Activated CD8-positive, alpha-beta memory T cell treated with anti-CD3 and anti-CD28 coated beads for 1 hour (primary cell): ENCODE measurements at places on chromosomes 4 and X.

DNA sequence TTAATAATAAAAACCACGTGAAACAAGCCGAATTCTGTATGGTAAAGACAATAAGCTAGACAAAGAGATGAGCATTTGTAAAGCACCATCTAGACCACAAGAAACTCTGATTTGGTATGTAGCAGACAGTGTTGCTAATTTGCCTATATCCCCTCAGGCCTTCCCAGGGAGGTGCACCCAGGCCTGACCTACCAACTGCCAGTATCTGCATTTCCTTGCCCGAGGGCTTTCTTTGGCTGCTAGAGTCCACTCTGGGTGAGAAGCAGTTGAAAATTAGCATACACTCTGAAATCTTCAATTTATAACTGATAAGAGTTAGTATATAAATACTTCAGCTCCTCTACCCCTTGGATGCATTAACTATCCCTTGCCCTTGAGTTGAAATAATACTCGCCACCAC is 37.4 kb upstream of the IL1RAPL1 start:
- DNase-seq: no peak

GRCh38 chr4:1464581-1465171 is 58.4 kb upstream of the NKX1-1 start:
- no peak for DNase-seq

- DNase-seq: no peak
Measured at GRCh38 chr4:5906191-5906590, 13.3 kb upstream of the CRMP1 start.

GRCh38 chrX:31603411-31604120 is 531.7 kb upstream of the FTHL17 start:
- no peak for DNase-seq

DNA sequence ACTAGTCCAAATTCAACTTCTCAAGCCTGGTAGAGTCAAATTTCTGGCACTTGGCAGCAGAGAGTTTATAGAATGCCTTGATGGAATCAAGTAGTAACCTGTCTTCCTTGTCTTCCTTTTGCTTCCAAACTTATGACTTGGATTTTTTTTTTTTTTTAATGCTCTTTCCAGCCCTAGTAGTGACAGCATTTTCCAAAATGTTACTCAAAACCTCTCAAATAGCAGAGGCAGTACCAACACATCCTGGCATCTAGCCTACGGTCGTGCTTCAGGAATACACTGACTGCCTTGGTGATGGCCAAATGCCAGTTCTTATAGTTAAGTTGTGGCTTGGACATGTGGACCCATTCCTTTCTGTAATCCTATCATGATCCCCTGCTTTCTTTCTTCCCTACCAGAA is 46.0 kb downstream of the GALNT7 start:
- no peak for DNase-seq

- DNase-seq: no peak
Measured at GRCh38 chrX:27619975-27620374, 29.8 kb downstream of the DCAF8L2 start.

DNA sequence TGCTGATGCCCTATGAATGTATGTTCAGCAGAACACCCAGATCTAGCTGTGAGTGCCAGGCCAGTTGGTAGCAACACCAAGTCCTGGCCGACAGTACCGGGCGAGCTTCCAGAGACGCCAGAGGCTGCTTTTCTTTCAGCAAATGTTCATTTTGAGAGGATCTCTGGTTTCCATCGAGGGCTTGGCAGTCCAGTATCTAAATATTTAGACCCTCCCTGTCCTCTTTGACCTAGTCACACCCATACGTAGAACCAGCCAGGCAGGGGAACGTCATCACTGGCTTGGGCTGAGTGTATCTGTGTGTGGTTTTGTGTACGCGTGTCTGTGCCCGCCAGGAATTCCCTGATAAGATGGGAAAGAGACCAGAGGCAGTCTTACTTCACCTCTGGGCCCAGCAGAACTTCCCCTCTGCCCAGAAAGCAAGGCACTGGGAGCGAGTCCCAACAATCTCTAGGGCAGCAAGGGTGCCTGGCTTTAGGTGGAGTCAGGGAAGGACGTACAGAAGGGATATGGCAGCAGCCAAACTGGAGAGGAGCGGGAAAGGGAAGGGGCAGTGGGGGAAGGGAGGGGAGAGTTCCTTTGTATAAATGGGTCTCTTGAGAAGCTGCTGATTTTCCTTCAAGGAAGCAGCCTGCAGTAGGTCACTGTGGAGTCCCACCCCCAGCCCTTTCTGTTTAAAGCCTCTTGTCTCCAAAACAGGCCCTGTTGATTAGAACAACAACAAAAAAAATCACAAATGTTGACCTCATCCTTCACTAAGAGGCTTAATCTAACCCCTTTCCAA is 15.0 kb upstream of the ELF4 start:
- no peak for DNase-seq

GRCh38 chrX:48475296-48475695 is 703 bp upstream of the FTSJ1 start:
- no peak for DNase-seq

- no peak for DNase-seq
Measured at GRCh38 chrX:1006156-1006730, 206.2 kb downstream of the CRLF2 start.

DNA sequence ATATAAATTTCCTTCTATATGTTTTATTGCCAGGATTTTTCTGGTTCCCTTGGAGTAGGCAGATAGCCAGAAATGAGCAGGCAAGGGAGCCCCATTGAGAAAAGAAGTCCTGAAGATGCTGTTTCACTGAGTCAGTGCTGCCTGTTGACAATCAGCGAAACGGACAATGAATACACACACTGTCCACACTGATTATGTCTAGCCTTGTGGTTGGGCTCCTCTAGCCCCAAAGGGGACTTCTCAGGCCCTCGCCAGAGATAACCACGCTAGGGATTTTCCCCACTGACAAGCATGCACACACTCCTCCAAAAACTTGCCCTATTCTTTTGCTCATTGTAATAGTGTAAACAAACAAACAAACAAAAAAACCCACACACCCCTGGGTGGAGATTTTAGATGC is 369.3 kb downstream of the DMD start:
- DNase-seq: no peak

DNA sequence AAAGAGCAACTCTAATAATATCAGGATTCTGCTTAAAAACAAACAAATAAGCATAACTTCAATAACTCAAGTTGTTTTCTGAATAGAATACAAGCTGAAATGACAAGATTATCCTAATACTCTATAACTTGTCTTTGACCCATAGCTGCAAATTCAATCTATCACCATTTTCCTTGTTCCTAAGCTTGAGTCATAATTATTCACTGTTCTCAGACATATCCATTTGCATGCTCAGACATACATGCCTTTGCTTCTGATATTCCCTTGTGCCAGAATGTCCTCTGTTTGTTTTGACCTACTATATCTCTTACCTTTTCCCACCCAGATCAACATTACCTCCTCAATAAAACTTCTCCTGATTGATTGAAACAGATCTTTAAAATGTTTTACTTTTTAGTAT is 109.7 kb downstream of the SNCA start:
- no peak for DNase-seq

GRCh38 chr4:114964026-114964425 is 149.4 kb downstream of the NDST4 start:
- no peak for DNase-seq

DNA sequence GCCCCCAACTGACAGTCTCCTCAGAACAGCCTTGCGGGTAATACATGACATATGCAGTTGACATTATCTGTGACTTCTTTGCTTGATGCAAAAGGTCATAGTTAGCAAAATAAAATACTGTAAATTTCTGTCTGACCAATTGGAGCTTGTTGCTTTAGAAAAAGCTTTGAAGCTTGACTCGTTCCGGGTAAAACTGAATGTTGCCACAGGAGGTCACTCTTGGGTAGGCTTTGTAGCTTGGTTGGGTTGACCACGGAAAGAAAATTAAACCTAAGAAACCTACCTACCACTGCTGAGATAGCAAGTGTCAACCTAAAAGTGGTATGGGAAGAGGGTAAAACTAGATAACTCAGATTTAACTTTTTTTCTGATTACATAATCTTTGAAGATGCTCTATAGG is 23.2 kb downstream of the PRPS2 start:
- DNase-seq: no peak

DNA sequence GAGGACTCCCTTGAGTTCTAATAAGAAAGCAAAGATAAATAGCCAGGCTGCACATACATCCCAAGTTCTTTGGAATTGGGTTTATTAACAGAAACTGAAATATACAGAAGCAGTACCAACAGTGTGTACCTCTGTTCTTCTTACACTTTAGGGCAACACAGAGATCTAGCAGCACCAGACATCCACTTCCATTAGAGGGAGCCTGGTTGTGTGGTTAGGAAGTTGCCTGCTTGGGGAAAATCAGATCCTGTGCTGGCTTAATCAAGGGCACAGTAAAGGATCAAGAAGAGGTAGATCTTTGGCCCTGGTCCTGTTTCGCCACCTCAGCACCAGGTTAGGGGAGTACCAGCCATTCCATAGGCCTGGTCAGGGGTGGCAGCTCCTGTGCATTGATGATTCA is 231.1 kb upstream of the ARHGAP24 start:
- DNase-seq: no peak

- DNase-seq: no peak
Measured at GRCh38 chrX:30488092-30488491, 89.5 kb downstream of the TASL start.

- DNase-seq: no peak
Measured at GRCh38 chr4:159012381-159012780, 90.5 kb upstream of the RAPGEF2 start.

DNA sequence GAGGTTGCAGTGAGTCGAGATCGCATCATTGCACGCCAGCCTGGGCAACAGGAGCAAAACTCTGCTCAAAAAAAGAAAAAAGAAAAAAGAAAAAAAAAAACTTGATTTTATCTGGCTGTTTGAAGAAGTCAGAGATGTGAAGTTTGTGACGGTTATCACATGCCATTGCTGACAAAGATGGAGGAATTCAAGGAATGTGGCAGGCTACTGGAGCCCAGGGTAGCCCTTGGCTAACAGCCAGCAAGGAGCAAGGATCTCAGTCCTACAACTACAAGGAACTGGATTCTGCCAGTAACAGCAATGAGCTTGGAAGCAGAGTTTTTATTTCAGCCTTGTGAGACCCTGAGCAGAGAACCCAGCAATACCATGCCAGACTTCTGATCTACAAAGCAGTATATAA is 24.3 kb upstream of the TET2 start:
- no peak for DNase-seq

DNA sequence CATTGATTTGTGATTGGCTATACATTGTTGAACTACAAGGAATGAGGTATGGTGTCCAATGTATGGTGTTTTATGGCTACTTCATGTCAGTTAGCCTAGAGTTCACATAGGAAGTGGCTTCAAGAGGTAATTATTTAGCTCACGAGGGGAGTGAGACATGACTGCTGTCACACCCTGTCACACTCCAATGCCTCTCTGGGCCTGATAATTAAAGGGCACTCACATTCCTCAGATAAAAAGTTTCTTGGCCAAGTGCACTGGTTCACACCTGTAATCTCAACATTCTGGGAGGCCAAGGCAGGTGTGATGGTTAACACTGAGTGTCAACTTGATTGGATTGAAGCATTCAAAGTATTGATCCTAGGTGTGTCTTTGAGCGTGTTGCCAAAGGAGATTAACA is 65.0 kb upstream of the DDX60 start:
- DNase-seq: no peak

DNA sequence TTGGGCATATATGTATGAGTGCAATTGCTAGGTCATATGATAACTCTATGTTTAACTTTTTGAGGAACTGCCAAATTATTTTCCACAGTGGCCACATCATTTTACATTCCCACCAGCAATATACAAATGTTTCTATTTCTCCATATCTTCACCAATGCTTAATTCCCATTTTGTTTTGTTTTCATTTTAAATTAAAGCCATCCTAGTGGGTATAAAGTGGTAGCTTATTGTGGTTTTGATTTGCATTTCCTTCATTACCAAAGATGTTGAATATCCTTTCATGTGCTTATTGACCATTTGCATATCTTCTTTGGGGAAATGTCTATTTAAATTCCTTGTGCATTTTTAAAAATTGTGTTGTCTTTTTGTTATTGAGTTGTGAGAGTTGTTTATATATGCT is 36.7 kb upstream of the SCOC start:
- DNase-seq: no peak

GRCh38 chr4:17064959-17065358 is 166.5 kb upstream of the LDB2 start:
- DNase-seq: no peak

DNA sequence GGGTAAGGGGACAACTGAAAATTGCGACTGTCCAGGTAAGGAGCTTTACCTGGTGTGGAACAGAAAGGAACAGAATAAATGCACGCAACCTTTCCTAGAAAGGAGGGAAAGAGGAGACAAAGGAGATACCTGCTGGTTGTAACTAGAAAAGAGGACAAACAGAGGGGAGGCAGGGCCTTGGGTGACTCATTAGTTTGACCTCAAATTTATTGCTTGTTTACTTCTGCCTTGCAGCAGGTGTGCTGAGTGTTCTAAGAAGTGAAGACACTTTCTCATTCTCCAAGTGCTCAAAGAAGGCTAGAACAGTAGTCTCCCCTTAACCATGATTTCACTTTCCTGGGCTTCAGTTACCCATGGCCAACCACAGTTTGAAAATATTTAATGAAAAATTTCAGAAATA is 123.1 kb upstream of the BOD1L1 start:
- DNase-seq: no peak

GRCh38 chr4:850323-850945 is 24.5 kb upstream of the CPLX1 start:
- DNase-seq: no peak

DNA sequence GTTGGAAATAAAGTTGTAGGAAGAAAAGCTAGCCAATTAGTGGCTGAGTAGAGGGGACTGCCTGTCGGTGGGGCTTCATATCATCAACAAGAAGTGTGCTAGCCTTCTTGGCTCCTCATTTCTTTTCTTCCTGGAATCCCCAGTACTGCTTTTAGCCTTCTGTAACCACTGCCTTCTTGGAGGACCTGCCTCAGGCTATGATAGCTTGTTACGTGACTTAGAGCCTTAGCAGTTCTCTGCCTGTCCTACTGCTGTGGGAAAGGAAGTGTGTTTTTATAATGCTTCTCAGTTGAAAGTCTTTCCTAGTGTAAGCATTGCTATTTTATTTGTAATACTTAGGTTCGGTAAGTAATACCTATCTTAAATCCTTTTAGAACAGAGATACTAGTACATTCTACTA is 61.9 kb downstream of the LARP1B start:
- no peak for DNase-seq

DNA sequence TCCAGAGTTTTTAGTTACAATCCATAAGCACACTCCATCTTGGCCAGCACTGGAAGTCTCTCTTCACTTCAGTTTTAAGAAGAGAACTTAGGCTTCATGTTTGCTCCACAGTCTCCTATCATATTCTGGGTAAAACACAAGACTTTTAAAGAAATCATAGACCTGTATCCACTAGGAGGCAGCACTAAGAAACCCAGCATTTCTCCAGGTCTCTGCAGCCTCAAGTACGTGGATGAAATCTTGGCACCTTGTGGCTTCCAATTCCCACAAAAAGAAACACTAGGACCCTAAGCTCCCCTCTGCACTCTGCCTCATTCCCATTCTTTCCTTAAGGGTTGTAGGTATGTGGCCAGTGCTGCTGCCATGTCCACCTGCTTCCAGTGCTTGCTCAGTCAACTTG is 367.3 kb upstream of the CASK start:
- no peak for DNase-seq
